ENCODE measurements at places on chromosomes 16 and 17.

DNA sequence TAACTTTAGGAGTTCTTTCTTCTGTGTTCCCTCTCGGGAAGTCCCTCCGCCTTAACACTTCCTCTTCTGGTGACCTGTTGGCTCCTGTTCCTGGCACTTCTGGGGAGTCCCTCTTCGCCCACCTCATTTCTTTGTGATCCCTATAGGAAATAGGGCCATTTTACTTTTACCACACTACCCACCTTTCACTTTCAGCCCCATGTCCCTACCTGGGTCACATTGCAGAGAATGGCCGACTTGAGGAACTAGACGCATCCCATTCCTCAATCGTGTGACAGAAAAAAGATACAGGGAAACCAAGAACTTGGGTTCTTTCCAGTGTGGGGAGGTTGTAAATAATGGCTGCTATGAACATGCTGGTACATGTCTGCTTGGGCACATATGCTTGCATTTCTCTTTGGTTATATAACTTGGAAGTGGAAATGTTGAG is 6.6 kb downstream of the IL21R start:
- no peak for DNase-seq

- DNase-seq = no peak
Observed at GRCh38 chr17:81898029-81898866, 3.8 kb upstream of the NPB start.

GRCh38 chr16:89949756-89950155 is 1.2 kb downstream of the DEF8 start:
- no peak for DNase-seq

GRCh38 chr17:55269894-55270293 is 5.1 kb downstream of the HLF start:
- no peak for DNase-seq

DNA sequence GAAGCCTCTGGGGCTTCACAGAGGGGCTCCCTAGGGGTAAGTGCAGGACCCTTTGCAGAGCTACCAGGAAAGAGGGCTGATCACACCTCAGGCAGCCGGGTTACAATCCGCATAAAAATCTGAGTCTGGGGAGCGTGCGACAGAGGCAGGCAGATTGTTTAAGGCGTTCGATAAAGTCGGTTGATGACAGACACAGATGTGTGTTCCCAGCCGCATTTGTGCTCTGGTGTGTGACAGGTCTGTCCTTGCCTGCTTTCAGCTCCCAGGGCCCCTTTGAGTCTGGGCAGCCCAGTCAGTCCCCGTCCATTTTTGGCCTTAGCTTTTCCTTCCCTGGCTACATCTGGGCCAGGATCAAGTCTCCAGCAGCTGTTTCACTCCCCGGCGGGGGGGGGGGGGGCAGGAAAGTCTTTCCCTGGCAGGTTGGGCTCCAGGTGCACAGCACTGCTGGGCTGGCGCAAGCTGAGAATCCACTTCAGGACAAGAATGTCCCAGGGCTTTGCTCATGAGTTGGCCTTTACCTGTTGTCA is 1.3 kb upstream of the ZACN start:
- no peak for DNase-seq

GRCh38 chr16:28826141-28826540 is 3.3 kb downstream of the ATXN2L start:
- DNase-seq = no peak
